Inflammatory macrophage treated with lipopolysaccharide for 1 hour (primary cell): ENCODE measurements at places on chromosomes 5 and 9.

- DNase-seq = no peak
These were observed 53.1 kb downstream of the RNF130 start for GRCh38 chr5:180018347-180019060.

- no peak for DNase-seq
These were observed at the start of gene PCDHB9 for GRCh38 chr5:141186897-141187512. Gene PCDHB9, plus strand, starts transcription at chr5:141187161. Its CDS starts 158 bp downstream, at chr5:141187319.

GRCh38 chr9:14345354-14346230, 31.7 kb upstream of the NFIB start:
- DNase-seq = no peak

GRCh38 chr5:80759866-80760577, 105.2 kb upstream of the DHFR start:
- no peak for DNase-seq

DNA sequence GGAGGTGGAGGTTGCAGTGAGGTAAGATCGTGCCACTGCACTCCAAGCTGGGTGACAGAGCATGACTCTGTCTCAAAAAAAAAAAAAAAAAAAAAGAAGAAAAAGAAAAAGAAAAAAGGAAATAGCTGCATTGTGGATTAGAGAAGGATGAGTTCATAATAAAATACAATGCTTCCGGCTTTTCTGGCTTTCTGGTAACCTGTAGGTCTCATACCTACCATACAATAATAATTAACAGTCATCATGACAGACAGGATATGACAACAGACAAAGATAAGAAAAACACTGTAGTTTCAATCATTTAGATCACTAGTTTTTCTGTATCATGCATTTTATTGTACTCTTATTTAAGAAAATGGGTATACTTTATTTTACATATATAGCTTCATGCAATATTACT, 40.7 kb upstream of the TRPM3 start:
- DNase-seq = no peak

DNA sequence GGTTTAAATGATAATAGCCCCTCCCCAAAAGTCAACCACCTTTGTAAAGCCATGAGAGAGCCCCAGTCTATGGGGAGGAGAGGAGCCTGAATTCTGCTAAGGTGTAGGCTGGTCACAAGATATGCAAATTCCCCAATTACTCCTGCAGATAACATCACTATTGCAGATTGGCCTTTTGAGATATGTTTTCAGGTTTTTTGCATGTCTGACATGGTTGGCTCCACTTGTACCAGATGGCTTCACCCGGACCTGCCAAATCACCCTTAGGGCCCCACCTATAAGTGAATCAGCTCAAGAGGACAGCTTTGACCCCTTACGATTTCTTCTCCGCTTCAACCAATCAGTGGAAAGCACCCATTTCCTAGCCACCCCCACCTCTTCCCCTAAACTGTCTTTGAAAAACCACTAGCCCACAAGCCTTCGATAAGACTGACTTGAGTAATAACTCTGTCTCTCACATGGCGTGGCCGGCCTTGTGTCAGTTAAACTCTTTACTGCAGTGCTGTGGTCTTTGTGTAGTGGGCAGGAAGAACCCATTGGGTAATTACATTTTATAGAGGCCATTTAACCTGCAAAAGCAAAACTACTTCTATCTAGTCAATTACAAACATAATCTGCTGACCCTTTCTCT, 69.7 kb downstream of the PRLR start:
- DNase-seq = no peak

- DNase-seq = no peak
These were observed 172.5 kb downstream of the RAB3C start for GRCh38 chr5:58755397-58755796.

DNA sequence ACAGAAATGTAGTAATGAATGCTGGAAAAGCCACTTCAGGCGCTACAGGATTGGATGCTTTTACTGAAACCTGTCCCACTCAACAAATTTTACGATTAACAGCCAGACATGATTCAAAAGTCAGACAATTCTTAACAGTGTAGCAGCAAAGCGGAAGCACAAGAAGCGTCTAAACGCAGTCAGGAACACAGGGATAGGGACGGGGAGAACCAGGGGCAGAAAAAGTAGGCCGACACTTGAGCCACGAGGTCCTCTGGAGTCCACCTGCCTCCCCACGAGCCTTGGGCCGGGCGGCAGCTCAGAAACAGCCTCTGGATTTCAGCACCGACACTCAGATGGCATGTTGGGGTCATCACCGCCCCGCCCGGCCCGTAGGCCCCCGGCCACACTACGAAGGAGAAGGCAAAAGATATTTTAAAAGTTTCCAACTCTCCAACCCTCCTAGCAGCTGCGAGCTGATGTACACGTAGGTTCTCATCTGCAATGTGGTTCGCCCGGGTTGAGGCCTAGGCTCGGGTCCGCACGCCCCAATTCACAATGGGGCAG, 615 bp downstream of the RACK1 start:
- peak; percentile 25 for DNase-seq

- DNase-seq = no peak
These were observed 195.7 kb downstream of the DCP2 start for GRCh38 chr5:113172231-113172826.

DNA sequence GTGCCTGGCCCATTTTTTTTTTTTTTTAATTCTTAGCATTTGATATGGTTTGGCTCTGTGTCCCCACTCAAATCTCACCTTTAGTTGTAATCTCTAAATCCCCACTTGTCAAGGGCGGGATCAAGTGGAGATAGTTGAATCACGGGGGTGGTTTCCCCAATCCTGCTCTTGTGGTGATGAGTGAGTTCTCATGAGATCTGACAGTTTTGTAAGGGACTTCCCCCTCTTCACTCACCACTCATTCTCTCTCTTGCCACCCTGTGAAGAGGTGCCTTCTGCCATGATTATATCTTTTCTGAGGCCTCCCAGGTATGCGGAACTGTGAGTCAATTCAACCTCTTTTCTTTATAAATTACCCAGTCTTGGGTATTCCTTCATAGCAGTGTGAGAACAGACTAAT, 27.2 kb downstream of the NDUFAF2 start:
- DNase-seq = no peak

DNA sequence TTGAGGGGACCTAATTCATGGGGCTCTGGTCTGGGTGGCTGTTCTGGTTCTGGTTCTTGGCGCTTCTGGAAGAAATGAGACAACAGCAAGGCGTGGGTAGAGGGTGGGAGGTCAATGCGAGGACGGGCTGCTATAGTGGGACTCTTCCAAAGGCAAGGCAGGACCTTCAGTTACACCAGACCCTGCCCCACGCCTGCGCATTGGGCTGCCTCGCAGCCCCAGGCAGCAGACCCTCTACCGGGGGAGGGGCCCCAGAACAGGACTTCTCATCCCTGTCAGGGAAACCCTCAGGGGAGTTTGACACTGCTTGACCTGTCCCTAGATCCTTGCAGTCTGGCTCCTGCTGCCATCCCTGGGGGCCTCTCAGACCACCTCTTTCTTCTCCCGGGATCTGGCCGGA, 18.5 kb downstream of the CCDC69 start:
- DNase-seq = no peak
